ENCODE measurements at places on chromosomes 11 and 22.

- DNase-seq, result no peak
Observed at GRCh38 chr11:117557361-117557760, 229.7 kb downstream of the CEP164 start.

GRCh38 chr22:28462041-28462440, 217.6 kb downstream of the TTC28 start:
- DNase-seq, result no peak

DNA sequence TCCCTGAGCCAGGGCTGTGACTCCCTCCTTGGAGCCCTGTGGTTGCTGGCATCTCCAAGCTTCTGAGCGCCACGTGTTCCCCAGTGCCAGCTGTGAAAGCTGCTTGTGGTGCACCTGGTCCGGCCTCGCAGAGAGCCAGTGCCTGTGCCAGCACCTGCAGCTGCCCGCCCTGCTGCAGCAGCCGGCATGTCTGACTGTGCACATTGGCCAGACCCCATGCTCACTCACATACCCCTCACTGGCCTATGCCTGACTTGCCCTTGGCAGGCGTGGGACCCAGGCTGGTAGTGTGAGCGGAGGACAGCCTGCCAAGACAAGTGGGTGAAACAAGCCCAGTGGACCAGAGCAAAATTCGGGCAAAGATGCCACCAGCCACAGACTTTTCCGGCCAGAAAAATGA, 9.8 kb downstream of the MRPL48 start:
- DNase-seq, result no peak

- DNase-seq, result no peak
Observed at GRCh38 chr11:80822308-80822707, 1381.5 kb upstream of the TENM4 start.

- no peak for DNase-seq
Observed at GRCh38 chr22:43304831-43305590, 38.2 kb downstream of the SCUBE1 start.

- no peak for DNase-seq
Observed at GRCh38 chr22:38490475-38490874, 15.6 kb downstream of the DDX17 start.

All from fibroblast of pulmonary artery (primary cell).